ENCODE measurements at places on chromosomes 16 and 17. TPM values are rescaled to one million over a fixed set of nuclear protein-coding genes. Genes with fewer than 3 reads are reported as not detected.

The CCL18 gene
- not detected for total RNA-seq

The ITGAX gene
- total RNA-seq: under 0.01 TPM

The CACNA1H gene
- 0.66 TPM for total RNA-seq

The IRX3 gene
- 12.7 TPM for total RNA-seq

The SEZ6L2 gene
- 17.7 TPM for total RNA-seq

The KRTAP2-2 gene
- not detected for total RNA-seq

The VASN gene
- total RNA-seq: 358 TPM

The GOSR2 gene
- 73.5 TPM for total RNA-seq

The ZNF688 gene
- 11.8 TPM for total RNA-seq

The RRAD gene
- total RNA-seq: 11.0 TPM

The ADAM11 gene
- 0.57 TPM for total RNA-seq

The SAMD14 gene
- total RNA-seq: 1.8 TPM

The ZCCHC14 gene
- total RNA-seq: 12.2 TPM

The PRAC1 gene
- not detected for total RNA-seq

The AXIN1 gene
- 25.8 TPM for total RNA-seq

The ZG16 gene
- not detected for total RNA-seq

The TMEM219 gene
- 83.6 TPM for total RNA-seq

The C17orf113 gene
- total RNA-seq: under 0.01 TPM

The ACSM2A gene
- total RNA-seq: not detected

The SOX8 gene
- total RNA-seq: 0.14 TPM

The SPAG9 gene
- total RNA-seq: 92.8 TPM

The DLX4 gene
- not detected for total RNA-seq

The ZACN gene
- not detected for total RNA-seq

The TCAP gene
- not detected for total RNA-seq

The FBXW10 gene
- under 0.01 TPM for total RNA-seq

The RSPRY1 gene
- total RNA-seq: 67.1 TPM

The HSPB9 gene
- not detected for total RNA-seq
